GM12864 (cell line): ENCODE measurements at places on chromosomes 6 and 20.

- DNase-seq, result no peak
Measured at GRCh38 chr6:136290410-136291010, 864 bp upstream of the BCLAF1 start.

DNA sequence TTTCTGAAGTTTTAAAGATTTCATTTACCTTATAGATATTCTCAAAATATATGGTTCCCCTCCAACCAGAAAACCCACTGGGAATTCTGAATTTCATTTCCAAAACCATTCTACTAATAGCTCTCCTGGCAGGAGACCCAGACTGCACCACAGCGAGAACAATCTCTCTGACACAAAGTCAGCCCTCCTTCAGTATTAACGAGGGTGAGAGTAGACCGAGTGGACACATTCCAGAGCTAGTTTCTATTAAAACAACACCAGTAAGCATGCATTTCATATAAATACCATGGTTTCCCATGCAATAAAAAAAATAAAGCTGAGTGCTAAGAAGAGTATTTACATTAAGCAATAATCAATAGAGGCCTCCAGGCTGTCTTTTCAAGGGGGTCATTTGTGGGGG, 899.6 kb upstream of the SLC35B3 start:
- no peak for DNase-seq

DNA sequence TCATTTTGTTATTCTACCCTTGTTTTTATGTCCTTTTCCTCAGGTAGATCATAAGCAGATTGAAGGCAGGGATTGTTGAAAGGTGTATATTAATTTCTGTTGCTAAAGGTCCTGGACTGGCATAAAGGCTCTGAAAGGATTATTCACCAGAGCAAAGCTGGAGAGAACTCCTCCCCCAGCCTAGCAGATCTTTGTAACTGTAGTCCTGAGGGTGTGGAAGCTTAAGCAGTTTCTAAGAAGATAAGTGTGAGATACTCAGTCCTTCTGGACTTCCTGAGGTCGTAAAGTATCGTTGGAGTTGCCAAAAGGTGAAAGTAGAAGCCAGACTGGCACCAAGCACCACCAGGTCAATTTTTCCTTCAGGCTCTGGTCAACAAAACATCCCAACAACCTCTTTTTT, 24.2 kb downstream of the CGA start:
- no peak for DNase-seq

GRCh38 chr6:74826263-74826662, 379.6 kb downstream of the COL12A1 start:
- no peak for DNase-seq

DNA sequence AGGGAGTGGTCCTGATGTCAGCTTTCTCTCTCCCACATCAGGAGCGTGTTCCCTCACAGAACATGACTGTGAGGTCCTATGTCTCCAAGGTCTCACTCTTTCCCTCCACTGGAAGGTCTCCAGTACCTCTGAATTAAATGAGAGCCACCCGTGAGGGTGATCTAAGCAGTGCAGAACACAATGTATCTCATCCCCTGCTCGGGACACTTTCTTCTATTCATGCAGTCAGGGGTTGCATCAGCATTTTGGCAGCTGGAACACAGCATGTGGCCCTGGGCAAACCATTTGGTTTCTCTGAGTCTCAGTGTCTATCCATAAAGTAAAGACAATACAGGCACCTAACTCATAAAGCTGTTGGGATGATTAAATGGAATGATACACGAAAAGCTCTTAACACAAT, 34.2 kb downstream of the MAFB start:
- DNase-seq, result no peak

- no peak for DNase-seq
Measured at GRCh38 chr6:73722318-73723060, 26.5 kb downstream of the CD109 start.

GRCh38 chr20:9454791-9455190, 59.6 kb upstream of the LAMP5 start:
- DNase-seq, result no peak

DNA sequence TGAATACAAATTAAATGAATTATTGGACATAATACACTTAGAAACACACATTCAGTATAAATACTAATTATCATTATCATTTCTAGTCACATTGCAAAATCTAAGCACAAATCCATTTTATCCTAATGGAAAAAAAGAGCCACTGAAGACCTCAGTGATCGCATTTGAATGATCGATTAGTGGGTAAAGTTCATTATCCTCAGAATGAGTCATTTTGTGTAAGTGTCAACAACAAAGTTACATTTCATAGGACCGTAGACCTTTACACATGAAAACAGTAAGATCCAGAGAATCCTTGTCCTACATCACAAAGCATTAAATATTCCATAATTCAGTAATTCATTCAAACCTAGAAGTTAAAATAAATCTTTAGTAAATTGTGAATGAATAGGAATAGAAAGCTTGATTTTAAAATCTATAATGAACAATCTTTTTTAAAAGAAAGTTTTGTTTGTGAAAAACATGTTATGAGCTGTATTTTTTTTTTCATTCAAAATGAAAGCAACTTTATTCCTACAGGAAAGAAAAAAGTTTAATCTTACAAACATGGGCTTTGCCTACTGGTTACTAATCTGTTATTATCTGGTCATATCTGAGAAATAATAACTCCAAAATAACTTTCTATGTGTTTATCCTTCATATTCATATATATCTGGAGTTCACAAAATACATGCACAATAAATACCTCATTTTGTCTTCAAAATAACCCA, 33.7 kb downstream of the ROS1 start:
- no peak for DNase-seq

DNA sequence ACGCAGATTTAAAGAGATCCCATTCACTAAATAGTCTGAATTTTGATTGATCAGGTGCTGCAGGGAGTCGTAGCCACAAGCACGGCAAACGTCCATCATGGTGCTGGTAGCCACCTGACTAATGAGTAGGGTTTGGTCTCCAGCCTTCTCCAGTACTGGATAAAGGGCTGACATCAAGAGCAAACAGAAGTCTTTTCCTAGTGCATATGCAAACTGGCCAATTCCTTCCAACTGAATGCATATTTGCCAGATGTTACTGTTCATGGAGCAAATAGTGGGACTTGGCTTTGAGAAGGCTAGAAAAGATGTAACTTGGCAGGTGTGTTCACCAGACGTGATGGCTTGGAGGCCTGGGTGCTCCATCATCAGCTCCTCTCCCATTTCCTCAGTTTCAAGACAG, 21.6 kb downstream of the TTI1 start:
- no peak for DNase-seq

- DNase-seq, result no peak
Measured at GRCh38 chr6:159501558-159501957, 191.5 kb downstream of the SOD2 start.

GRCh38 chr6:160788806-160789205, 86.8 kb downstream of the PLG start:
- no peak for DNase-seq

GRCh38 chr6:162173466-162173865, 554.1 kb downstream of the PRKN start:
- DNase-seq, result no peak

DNA sequence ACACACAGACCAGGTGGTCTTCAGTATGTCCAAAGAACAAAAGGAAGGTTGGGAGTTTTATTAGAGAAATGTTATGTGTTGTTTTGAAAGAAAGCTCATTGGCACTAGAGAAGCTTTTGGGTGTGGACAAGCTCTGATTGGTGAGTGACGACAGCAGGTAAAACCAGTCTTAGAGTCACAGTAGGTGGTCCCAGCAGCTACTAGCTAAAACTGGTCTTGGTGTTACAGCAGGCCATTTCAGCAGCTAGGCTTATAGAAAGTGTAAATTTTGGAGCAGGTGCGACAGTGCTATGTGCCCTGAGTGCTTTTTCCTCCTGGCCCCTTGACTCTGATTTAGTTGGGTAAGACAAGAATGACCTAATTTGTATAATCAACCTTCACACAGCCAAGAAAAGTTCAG, 3.6 kb downstream of the CLDN20 start:
- no peak for DNase-seq

DNA sequence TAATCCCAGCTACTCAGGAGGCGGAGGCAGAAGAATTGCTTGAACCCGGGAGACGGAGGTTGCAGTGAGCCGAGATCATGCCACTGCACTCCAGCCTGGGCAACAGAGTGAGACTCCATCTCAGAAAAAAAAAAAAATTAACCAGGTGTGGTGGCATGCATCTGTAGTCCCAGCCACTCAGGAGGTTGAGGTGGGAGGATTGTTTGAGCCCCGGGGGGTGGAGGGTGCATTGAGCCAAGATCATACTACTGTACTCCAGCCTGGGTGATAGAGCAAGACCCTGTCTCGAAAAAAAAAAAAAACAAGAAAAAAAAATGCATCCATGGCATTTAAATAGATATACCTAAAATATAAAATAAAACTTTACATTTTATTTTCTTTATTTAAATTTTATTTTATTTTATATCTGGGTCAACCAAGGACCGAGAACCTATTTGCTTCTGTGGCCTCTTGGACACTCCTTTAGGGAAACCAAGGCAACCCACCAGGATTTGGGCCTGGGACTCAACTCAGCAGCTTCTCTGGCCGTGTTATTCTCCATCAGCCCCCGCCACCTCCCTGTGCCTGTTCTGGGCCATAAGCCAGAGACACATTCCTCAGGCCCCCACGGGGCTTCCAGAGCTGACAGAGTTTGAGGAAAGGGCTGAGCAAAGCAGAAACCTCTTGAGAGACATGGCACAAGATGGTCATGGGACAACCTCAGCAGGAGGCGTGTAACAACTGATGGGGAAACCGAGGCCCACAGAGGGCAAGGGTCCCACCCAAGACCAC, 6.2 kb downstream of the SNTA1 start:
- no peak for DNase-seq

- DNase-seq, result peak; percentile 41
Measured at GRCh38 chr6:157607317-157608109, 215.5 kb upstream of the SNX9 start.

DNA sequence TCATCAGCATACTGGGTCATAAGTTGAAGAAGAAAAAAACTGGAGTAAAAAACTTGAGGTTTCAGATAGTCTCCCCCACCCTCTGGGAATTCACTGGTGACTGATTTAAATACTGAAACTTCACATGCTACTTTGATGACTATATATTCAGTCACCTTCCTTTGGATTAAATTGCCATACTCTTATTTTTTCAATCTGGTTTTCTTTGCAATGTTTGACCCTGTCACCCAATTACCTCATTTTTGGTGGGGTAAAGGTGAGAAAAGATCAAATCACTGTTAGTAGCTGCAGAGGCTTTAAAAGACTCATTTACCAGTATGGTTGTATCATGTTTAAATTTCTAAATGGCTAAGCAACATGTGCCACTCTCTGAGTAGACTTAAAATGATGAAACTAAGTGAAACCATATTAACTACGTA, 862.7 kb upstream of the FLRT3 start:
- DNase-seq, result peak; percentile 41

DNA sequence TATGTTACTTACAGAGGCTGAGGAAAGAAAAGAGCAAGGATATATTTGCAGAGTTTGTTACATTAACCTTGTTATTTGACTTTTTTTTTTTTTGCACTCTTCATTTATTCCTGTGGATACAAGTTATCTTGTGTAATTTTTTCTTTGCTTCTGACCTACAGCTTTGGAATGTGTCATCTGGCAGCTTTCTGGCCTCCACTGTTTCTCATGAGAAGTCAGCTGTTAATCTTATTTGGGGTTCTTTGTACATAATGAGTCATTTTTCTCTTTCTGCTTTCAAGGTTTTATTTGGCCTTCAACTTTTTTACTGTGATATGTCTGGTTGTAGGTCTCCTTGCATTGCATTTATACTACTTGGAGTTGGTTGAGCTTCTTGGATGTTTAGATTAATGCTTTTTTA, 333.4 kb downstream of the SMOC2 start:
- DNase-seq, result no peak

- no peak for DNase-seq
Measured at GRCh38 chr6:130041594-130041993, 23.2 kb downstream of the L3MBTL3 start.

DNA sequence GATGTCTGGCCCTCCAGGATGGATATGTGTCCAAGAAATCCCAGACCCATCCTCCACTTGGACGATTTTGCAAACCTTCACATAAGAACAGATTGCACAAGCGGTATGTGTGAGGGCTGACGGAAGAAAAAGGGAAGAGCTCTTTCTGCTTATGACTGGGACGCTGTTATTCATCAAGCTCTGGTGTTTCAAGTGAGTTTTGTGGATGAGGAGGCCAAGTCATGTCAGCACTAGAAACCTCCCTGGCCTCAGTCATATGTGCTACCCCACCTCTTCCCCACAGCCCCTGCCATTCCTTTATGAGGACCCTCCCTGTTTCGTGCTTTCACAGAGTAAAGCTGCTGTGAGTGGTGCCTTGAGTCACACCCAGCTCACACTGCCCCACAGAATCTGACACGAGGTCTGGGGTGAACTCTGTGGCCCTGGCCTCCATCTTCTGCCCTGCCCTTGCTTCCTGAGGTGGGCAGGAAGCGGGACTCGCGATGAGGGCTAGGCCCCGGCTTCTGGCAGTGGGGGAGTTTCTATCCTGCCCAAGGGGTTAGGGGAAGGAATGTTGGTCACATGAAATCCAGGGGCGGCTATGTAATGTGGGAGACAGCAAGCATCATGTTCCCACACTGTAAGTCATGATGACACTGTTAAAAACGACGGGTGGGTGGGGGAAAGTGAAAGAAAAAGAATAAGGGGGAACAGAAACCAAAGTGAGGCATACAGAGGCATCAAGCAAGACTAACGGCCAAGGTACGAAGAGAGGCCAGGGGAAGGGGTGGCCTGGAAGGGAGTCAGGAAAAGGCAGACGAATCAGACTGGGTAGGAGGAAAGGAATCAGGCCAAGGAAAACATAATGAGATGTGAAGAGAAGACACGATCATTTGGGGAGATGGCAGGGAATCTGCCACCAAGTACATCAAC, 78.1 kb downstream of the PRDM1 start:
- DNase-seq, result peak; percentile 89

DNA sequence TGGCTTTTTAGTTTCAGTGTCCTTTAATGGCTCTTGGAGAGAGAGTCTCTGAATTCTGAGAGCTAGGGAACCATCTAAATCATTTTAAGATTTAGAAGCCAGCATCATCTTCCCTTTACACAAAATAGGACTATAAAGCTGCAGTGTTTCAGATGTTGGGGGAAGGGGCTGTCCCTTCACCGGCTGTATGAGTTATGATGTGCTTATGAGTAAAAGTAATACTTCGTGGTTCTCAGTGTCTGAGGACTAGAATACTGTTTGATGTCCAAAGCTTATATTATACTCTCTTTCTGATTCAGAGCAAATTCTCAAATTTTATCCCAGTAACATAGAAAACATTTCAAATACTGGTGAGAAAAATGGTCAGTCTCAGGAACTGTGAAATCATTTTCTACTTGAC, 63.5 kb upstream of the FAM8A1 start:
- DNase-seq, result no peak

DNA sequence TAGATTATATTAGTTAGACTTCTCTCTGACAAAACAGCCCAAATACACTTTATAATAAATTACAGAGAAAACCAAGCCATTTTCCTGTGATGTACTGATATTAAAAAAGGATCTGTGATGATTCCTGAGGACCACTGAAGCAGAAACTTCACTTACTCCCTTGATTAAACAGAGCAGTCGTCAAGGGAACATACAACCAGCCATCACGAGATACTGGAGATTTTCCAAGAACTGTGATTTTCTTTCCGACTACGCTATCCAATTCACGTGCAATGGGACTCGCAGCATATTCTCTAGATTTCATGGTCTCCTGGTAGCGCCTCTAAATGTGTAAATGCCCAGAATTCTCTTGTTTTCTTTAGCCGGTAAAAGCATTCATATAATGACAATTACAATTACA, 377.4 kb downstream of the PHF3 start:
- no peak for DNase-seq
